ENCODE measurements at places on chromosomes 7 and 10.

DNA sequence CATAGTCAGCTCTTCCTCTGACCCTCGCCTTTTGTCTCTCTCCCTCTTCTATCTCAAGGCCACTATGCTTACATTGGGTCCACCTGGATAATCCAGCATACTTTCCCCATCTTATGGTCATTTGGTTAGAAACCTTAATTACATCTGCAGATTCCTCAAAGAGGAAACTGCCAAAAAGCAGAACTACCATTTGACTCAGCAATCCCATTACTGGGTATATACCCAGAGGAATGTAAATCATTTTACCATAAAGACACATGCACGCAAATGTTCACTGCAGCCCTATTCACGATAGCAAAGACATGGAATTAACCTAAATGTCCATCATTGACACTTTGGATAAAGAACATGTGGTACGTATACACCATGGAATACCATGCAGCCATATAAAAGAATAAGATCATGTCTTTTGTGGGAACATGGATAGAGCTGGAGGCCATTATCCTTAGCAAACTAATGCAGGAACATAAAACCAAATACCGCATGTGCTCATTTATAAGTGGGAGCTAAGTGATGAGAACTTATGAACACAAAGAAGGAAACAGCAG lies 114.8 kb upstream of the NPY start:
- no peak for DNase-seq

GRCh38 chr7:22234227-22234626 lies 122.7 kb downstream of the RAPGEF5 start:
- no peak for DNase-seq

DNA sequence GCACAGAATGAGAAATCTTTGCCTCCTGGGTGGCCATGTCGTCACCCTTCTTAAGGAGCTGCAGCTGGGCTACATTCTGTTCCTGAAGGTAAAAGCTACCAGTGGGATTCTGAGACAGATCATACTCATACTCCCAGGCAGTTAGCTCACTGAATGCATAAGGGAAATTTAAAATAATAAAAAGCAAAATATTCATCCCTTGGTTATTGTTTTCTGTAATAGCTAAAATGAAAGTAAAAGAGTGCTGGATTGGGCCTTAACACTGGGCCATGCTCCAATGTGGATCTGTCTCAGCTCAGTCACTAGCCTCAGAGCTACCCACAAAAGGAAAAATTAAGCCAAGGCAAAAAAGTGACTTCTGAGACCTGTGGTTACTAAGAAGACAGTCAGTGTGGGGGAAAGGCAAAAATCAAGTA lies 8.9 kb upstream of the DYNC2I1 start:
- DNase-seq = no peak

DNA sequence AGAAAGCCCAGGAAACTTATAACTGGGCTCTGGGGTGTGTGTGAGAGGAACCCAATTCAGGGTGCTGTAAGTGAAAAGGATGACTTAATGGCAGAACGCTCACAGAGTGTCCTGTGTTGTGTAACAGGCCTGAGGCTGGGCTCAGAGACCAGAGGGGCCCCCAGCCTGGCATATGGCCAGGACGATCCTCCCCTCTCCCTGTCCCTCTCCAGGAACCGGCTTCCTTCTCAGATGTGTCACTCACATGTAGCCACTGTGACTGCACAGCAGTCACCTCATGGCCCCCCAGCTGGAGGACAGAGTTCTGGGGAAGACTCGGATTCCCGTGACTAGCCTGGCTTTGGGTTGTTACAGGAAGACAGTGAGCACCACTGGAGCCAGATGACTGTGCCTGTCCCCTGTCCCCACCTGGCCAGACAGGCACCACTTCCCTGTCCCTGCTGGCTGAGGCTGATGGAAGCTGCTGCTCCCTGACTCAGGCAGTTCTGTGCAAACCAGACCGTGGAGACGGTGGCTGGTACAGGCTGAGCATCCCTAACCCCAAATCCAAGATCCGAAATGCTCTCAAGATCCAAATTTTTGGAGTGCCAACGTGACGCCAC lies 220.5 kb downstream of the MLLT10 start:
- DNase-seq = no peak
